NCI-H1417 treated with DMSO at 0.1 percent for 48 hours (cell line): ENCODE measurements at places on chromosomes 16 and 17.

- no peak for DNase-seq
Measured at GRCh38 chr16:31277659-31278260, 18.0 kb downstream of the ITGAM start.

DNA sequence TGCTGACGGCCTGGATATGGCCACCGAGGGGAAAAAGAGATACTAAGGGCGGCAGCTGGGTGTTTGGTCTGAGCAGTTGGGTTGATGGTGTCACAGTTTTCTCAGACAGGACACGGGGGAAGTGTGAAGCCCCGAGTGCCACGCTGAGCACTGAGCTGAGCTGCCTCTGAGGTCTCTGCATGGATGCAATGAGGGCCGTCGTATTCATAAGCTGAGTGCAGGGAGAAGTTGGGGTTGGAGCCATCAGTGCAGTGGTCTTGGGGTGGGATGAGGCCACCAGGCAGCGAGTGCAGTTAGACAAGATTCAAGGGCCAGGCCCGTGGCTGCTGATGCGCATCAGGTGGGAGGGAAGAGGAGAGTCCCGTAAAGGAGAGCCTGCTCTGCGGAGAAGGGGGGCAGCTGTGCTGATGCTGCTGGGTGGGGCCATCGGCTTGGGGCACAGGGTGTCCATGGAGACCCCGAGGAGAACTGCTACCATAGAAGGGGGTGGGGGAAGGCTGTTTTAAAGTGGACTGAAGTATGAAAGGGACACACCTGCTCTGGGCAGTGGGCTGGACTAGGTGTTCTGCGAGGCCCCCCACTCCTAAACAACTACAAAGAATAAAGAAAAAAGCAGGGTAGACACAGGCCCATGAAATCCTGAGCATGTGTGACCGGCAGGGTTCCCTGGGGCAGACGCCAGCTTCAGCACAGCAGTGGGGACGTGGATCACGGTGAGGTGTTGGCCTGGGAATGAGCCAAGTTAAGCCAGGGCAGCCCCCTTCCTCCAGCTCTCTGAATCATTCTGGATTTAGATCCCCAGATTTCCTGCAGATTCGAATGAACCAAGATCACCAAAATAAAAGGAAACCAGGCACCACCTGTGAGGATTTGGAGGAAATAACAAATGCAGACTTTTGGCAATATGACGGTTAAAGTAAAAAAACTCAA lies 19.7 kb downstream of the IL34 start:
- DNase-seq, result no peak

DNA sequence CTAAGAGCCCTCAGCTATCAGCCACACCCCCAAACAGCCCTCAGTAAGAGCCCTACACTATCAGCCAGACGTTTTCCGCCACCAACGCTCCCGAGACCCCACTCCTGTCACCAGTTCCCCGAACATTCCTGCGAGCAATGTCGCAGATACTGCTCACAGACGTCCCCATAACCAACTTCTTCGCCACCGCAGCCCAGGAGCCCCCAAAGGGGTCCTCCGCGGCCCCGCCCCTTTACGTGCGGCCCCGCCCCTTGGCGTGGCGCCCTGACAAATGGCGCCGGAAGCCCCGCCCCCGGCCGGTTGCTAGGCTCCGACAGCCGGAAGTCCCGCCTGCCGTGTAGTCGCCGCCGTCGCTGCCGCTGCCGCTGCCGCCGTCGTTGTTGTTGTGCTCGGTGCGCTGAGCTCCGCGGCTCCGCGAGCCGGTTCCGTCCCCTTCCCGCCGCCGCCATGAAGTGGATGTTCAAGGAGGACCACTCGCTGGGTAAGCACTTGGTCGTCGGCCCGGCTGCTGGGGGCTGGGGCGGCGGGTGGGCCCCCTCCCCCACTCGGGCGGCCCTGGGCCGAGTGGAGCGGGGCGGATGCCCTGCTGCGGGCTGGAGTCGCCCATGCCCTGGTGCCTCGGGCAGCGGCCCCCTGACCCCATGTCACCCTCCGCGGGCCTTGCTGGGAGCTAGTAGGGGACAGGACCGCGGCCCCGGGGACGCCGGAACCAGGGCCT lies at the start of gene GABARAPL2:
GABARAPL2 (plus strand) TSS at position 340 of the 718 bp plus-strand sequence; CDS start at position 448, 108 bp downstream.
- DNase-seq, result peak; percentile 17

DNA sequence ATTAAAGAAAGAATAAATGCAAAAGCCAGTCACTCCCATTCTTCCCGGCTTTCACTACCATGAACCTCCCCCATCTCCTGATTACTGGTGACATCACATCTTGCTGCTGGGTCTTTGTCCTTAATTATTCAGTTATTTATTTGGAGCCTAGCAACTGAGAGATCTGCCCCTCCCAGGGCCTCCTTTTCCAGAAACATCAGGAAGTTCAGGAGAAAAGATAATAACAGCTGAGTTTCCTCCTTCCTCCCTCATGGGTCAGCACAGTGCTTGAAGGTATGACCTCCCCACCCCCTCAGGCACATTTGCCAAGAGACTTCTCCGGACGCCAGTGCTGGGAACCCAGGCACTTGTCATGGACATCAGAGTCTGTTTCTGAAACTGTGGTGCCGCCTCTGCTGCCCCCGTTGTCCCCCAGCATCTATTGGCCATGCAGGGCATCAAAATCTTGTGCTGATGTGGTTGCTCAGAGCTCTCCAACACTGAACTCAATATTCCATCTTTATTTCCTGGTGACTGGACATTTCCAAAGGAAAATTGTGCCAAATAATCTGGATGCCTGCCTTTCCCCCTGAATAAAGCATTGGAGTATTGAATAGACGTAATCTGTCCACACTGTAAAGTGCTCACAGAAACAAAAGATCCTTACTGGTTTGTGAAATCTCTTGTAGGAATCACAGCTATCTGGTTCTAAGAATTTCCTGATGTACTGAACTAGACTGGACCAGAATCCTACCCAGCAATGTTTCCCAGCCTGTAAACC lies 71.8 kb downstream of the ZNF18 start:
- DNase-seq, result no peak

DNA sequence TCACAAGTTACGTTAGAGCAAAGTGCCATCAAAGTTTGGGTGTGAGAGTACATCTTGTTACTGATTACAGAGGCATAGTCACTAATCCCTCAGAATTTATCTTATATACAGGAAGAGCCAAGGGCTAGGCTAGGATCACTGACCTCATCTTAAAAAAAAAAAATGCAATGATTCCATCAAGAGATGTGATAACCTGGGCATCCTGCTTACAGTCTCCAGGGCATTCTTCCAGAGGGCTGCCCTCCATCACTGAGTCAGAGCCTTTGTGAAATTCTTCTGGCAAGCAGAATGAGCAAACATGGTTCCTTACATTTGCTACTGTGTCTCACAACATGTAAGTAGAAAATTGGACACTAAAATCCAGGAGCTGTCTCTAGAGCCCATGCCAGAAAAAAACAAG lies 410.6 kb downstream of the ZFHX3 start:
- no peak for DNase-seq

DNA sequence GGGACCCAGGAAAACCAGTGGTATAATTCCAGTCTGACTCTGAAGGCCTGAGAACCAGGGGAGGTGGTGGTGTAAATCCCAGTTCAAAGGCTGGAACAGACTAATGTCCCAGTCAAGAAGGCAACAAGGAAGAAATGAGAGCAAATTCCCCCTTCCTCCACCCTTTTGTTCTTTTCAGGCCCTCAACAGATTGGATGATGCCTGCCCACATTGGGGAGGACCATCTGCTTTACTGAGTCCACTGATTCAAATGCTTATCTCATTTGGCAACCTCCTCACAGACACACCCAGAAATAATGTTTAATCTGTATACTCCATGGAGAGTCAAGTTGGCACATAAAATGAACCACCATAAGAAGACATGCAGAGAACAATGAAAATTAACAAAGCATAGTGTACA lies 61.9 kb upstream of the CRYM start:
- DNase-seq, result no peak

GRCh38 chr16:50946098-50946497 lies 204.2 kb downstream of the CYLD start:
- no peak for DNase-seq

GRCh38 chr16:31489298-31489564 lies 6.3 kb downstream of the SLC5A2 start:
- DNase-seq, result no peak

DNA sequence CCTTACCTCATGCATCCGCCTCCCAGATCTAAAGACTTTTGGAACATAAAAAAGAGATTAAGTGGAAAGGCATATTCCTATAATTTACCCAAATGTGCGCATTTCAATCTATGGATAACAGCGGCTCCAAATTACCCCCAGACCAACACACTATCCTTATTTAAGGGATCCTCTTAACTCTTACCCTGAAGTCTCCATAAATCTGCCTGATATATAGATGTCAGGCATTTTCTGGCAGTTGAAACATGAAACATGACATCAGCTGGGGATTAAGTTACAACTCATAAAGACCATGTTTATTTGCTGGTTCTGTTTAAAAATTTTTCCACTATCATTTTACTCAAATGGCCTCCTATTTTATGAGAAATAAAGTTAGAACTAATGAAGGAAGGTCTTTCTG lies 478.5 kb upstream of the SALL1 start:
- DNase-seq, result no peak

DNA sequence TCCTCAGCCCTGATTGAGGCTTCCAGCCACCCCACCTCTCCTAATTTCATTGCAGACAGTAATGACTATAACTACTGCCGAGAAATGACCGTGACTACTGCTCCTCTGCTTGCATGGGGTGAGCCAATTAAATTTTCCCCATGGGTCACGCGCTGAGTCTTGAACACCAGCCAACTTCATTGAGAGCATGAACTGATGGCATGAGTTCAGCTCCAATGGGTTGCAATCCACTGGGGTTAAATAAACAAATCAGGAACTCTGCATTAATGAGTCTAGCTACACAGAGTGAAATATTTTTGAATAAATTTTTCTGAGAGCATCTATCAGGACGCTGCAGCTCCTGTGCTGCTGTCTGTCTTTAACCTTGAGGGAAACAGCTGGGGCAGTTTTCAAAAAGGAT lies 61.6 kb upstream of the CLEC3A start:
- DNase-seq, result no peak

GRCh38 chr16:85132456-85133289 lies 20.4 kb upstream of the CIBAR2 start:
- DNase-seq, result no peak

DNA sequence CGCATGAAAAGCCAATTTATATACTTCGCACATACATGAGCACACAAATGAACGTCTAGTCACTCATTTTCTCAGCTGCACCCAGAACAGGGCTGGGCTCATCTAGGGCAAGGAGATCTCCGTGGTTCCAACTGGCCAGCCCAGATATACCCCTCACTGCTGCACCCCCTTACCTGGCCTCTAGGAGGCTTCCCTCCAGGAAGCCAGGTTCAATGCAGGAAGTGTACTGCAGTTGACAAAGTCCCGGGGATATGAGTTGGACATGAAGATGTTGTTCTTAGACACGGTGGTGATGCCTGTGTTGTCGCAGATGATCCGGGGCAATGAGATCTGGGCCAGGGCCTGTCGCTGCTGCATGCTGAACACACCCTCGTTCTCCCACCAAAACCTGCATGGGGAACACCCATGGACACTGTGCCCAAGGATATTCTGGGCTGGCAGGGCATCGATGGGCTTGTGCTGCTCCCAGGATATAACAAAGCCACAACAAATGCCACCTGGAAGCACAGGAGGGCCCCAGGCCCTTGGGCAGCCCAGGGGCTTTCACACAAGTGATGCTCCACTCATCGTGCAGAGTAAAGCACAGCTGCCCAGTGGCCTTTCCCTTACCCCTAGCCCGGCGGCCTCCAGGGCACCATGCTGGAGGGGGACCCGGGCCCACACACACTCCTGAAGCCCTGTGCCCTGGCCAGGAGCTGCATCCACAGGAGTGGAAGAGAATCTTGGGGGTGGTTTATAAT lies 10.1 kb downstream of the MPO start:
- DNase-seq, result no peak

DNA sequence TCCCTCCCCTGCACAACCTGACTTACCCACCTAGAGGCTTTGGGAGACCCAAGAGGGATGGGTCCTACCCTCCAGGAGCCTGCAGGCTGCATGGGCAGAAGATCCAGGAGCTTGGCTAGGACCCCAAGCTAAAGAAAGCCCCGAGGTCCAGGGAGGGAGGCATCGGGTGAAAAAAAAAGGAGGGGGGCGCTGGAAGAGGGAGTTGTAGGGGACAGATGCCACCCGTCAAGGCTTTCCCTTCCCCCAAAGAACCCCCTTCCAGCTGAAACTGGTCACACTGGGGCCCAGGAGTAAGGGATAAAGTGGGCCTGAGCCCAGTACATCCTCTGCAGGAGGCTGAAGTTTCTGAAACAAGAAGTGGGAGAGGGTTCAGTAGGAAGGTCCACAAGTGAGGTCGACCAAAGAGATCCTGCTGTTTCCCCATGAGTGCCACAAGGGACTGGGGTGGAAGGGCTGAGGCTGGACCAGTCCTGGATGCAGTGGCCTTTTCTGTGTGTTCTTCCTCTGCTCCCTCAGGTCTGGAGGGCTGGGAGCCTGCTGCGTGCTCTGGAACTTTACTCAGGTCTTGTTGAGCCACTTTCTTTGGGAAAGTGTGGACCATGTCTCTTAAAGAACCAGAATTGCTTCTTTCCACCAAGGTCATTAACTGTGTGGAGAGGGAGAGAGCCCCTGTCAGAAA lies 14.2 kb upstream of the CBFB start:
- no peak for DNase-seq

GRCh38 chr16:29204806-29205135 lies 201.7 kb downstream of the NPIPB11 start:
- DNase-seq, result no peak
